ENCODE measurements at places on chromosomes 13 and 19.

GRCh38 chr13:41213316-41213715, 18.9 kb upstream of the KBTBD7 start:
- no peak for DNase-seq

- DNase-seq = no peak
These were observed 4.2 kb downstream of the C5AR1 start for GRCh38 chr19:47313754-47314295.

DNA sequence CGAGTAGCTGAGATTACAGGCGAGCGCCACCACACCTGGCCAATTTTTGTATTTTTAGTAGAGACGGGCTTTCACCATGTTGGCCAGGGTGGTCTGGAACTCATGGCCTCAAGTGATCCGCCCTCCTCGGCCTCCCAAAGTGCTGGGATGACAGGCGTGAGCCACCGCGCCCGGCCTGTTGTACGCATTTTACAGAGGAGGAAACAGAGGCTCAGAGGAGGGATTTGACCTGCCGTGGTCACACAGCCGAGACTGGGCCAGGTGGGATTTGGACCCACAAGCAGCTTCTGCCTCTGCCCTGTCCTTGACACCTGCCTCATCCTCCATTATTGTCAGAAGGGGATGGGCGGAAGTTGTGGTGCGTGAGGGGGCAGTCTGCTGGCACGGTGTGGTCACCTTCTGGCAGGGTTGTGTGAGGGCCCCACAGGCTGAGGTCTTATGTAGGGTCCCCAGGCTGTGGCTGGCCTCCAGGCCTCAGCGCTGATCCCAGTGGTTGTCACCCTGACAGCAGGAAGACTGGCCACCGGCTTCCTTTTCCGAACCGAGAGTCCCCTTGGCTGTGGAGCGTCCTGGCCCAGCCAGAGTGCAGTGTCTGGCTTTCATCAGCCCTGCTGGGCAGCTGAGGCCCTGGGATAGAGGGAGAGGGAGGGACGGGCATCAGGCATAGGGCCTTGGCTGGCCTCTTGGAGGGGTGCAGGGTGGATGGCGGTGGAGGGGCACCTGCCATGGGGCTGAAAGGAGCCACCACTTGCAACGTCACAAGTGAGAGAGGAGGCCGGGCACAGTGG, 20.3 kb downstream of the NFIC start:
- peak; percentile 5 for DNase-seq

DNA sequence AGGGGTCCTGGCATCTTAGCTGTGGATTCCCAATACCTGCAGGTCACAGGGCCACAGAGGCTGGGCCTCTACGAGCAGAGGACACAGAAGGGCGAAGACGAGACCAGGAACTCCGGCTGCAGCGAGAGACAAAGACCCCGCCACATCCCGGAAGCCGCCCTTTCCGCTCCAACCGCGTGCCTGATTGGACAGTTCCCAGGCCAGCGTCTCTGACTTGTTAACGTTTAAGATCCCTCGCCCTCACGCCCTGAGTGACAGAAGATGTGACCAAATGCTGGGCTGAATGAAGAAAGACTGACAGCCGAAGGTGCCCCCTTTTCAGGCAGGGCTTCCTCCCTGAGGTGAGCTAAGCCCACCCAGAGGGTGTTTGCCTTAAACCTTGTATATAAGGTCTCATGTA, at the start of gene ZNF98:
TSS of gene ZNF98 (minus strand) at position 136 of the 400 bp plus-strand sequence. CDS start at position 14, 122 bp downstream.
- DNase-seq = peak; percentile 19

- no peak for DNase-seq
These were observed 22.1 kb downstream of the EDNRB start for GRCh38 chr13:77896536-77896935.

- peak; percentile 13 for DNase-seq
These were observed 15.4 kb upstream of the NOP53 start for GRCh38 chr19:47729799-47730520.

DNA sequence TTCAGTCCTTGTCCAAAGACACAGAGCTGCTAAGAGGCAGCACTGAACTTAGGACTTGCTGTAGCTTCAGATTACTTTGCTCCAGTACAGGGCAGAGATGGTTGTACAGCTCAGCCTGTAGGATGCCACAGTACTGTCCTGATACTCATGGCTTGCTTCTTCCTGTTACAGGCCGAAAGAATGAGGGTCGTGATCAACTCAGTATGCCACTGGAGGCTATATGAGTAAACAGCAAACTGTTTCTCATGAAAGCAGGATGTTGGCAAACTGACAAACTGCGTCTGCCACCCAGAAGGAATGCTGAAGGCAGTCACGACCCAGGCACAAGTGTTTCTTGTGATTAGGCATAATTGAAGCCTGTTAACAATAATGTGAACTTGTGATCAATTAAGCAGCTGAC, 2.8 kb downstream of the ZNF749 start:
- no peak for DNase-seq

DNA sequence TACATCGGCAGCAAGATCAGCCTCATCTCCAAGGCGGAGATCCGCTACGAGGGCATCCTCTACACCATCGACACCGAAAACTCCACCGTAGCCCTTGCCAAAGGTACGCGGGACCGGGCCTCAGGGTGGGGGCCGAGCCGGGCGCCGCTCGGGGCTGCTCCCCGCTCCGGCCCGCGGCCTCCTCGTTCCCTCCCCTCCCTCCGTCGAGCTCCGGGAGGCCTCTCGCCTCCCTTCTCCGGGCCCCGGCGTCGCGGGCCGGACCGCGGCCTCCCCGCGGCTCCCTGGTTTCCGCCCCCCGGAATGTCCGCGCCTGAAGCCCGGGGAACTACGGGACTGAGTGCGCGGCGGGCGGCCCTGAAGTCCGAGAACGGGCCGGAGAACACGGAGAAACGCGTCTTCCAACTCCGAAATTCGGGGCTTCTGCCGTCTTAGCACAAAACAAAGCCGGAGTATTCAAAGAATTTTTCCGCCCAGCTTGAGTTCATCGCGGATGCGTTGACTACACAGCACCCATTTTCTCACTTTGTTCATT, 423 bp downstream of the LSM14A start:
- DNase-seq = no peak

DNA sequence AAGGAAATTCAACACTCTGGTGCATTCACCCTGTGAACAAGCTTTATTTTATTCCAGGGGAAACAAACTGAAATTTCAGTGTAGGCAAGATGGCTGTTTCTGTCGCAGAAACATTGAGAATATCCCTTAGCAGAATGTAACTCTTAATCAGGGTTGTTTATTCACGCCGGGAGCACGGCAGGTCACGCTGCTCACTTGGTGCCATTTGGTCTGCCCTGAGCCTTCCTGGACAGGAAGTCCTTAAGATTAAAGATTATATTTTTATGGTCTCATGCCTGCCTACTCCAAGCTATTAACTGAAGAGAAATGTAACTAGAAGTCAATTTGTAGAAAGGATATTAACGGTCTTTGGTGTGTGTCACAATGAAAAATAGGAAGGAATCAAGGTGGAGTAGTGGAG, 185.3 kb upstream of the ARGLU1 start:
- DNase-seq = no peak

- no peak for DNase-seq
These were observed 165.3 kb downstream of the IER2 start for GRCh38 chr19:13315495-13315894.

DNA sequence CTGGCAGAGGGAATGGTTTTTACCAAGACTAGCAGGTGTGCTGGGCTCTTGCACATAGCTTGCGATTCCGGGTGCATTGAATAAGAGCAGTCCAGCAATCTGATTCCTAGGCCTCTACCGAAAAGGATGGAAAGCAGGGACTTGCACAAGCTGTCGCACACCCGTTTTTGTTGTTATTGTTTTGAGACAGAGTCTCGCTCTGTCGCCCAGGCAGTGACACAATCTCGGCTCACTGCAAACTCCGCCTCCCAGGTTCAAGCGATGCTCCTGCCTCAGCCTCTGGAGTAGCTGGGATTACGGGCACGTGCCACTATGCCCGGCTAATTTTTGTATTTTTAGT, 5.5 kb downstream of the EBI3 start:
- DNase-seq = no peak

DNA sequence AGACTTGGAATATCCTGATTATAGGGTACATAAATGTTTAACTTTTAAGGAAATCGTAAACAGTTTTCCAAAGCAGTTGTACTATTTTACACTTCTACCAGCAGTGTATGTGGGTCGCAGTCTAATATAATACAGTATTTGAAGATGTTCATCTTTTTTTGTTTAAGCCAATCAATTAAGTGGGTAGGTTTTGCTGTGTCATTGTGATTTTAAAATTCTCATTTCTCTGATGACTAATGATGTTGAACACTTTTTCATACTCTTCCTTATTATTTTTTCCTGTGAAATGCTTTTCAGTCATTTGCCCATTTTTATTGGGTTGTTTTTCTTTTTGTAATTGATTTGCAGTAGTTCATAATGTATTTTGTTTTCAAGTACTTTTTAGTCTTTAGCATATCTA, 2689.7 kb downstream of the PCDH9 start:
- DNase-seq = no peak

GRCh38 chr19:22263121-22263520, 23.1 kb upstream of the ZNF729 start:
- no peak for DNase-seq

GRCh38 chr13:84831666-84832657, 949.7 kb upstream of the SLITRK1 start:
- DNase-seq = no peak
